Fibroblast of villous mesenchyme (primary cell): ENCODE measurements at places on chromosomes 3 and 15. TPM values are rescaled to one million over a fixed set of nuclear protein-coding genes. Genes with fewer than 3 reads are reported as not detected.
A peak's percentile ranks its signal among the peaks of the same experiment; 100 is the strongest.

DNA sequence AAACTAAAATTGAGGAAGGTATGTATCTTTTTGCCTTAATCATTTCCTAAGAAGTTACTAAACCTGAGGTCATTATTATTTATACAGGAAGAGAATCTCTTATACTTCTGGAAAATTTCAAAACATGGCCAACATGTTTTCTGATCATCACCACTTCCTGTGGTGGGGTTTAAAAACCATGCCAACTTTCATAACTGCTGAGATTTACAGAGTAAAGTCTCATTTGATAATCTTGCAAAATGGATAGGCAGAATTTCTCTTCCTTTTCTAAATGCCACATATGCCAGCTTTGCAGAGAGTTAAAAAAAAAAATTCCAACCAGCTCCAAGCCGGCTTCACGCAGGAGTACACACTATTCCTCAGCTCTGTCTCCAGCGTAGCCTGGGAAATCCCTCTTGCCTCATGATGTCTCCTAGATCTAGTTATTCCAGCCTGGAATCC, 124.3 kb upstream of the SPRED1 start:
- peak; percentile 67 for DNase-seq

DNA sequence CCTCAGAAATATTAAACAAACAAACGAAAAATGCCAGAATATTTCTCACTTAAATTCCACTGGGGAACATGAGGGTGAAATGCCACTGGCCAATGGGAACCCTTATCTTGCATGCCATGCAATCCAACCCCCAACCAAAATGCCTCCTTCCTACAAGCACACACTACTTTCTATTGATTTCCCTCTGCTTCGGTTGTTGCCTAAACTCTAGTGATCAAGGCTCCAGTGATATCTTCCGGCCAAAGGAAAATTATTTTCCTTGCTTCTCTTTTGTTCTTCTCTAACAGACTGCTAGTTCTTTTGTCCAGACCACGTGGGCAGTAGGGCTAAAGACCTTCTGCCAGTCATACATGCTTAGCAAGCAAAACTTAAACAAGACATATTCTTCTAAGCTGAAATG, 115.7 kb downstream of the TMCC1 start:
- DNase-seq, result no peak

CAMK1 gene
- 27.6 and 30.0 TPM in 2 replicates for total RNA-seq

- no peak for DNase-seq
Measured at GRCh38 chr3:115960799-115961198, 337.5 kb downstream of the GAP43 start.

GRCh38 chr15:68552344-68552743, 26.4 kb upstream of the CORO2B start:
- DNase-seq, result no peak

GRCh38 chr15:77538793-77539497, 93.8 kb downstream of the LINGO1 start:
- DNase-seq, result no peak

DNA sequence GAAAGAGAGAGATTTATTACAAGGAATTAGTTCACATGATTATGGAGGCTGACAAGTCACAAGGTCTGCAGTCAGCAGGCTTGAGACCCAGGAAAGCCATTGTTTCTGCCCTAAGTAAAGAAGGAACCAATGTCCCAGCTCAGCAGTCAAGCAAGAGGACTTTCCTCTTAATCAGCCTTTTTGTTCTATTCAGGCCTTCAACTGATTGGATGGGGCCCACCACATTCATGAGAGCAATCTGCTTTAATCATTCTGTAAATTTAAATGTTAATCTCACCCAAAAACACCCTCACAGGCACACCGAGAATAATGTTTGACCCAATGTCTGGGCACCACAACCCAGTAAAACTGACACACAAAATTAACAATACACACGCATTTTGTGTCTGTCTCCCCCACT, 64.3 kb downstream of the TRIM42 start:
- DNase-seq, result no peak

- DNase-seq, result peak; percentile 82
Measured at GRCh38 chr3:42063888-42064287, 27.3 kb upstream of the TRAK1 start.

OR4M2 gene
- total RNA-seq, result not detected in 2 replicates

- DNase-seq, result no peak
Measured at GRCh38 chr3:127405010-127405598, 117.3 kb upstream of the PRR20G start.
